ENCODE measurements at places on chromosomes 6 and 20.
A peak's percentile ranks its signal among the peaks of the same experiment; 100 is the strongest.

DNA sequence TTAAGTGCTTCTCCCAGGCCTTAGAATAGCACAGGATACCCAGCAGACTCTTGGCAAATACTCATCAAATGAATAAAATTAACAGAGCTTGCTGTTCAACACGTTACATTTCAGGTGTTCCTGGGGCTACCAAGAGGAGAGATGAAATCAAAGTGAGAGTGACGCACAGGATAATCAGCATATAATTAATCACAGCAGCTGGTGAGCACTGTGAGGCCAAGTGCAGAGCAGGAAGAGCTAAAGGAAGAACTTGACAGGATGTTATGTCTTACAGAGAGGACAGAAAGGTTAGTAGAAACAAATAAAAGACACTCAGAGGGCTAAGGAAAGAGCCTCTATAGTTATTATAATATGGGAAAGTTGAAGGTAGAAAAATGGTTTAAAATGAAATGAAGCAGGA is 8.8 kb downstream of the PPIL1 start:
- DNase-seq: no peak

- DNase-seq: no peak
Measured at GRCh38 chr6:39350723-39351505, 28.4 kb upstream of the KCNK16 start.

DNA sequence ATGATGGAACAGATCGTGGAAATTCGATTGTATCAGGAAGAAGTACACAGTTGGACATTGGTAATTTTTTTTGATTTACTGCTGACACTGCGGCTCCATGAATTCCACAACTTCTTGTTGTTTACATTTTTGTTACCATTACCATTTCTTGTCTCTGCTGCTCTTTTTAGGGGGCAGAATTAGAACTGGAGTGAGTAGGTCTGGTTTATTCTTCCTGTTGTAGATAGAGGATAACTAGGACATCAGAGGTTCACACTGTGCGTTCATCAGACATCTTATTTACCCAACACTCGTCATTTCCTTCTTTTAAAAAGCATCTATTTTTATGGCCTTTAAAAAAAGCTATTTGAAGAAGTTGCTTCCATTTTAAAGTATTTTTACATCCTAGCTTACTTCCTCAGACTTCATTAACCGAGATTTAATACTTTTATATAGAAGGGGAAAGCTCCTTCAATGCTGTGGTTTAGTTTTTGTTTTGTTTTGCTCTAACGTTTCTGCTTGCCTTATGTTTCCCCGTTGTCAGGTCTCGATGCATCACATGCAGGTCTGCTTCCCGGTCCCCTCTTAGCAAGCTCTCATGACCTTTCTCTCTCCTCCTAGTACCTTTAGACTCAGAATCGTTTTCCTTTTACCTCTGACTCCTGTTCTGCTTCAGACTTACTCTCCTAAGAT is 139.1 kb downstream of the ARID1B start:
- no peak for DNase-seq

DNA sequence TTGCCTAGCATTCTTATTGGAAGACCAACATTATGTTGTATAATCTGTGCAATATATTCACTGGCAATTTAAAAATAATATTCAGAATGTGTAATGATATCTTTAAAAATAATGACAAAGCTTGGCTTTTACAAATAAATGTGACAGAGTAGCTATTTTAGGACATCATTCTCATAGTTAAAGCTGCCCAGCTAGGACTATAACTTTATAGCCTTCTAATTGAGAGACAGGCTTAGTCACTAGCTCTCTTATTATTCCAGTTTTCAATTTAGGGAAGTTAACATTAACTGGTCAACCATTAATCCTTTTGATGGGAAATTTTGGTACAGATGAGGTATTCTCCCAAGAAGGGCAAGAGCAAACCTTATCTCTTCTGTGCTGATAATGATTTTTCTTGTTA is 197.3 kb downstream of the CLVS2 start:
- DNase-seq: no peak

DNA sequence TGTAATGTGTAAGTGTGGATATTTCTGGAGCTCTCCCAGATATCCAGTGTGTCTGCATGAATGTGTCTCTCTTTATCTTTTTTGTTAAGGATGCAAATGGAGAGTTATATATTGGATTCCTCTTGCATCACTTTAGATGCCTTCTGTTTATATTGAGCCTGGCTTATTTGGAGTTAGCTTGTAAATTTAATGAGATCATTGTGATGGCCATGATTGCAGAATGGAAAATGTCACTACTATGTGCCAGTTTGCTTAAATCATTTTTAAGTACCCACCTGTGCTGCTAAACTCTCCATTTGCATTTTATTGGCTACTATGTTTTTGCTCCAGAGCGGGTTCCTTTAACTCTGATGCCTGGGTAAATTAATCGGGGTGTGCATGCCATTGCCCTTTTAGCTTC is 334.8 kb downstream of the UTRN start:
- peak; percentile 26 for DNase-seq

DNA sequence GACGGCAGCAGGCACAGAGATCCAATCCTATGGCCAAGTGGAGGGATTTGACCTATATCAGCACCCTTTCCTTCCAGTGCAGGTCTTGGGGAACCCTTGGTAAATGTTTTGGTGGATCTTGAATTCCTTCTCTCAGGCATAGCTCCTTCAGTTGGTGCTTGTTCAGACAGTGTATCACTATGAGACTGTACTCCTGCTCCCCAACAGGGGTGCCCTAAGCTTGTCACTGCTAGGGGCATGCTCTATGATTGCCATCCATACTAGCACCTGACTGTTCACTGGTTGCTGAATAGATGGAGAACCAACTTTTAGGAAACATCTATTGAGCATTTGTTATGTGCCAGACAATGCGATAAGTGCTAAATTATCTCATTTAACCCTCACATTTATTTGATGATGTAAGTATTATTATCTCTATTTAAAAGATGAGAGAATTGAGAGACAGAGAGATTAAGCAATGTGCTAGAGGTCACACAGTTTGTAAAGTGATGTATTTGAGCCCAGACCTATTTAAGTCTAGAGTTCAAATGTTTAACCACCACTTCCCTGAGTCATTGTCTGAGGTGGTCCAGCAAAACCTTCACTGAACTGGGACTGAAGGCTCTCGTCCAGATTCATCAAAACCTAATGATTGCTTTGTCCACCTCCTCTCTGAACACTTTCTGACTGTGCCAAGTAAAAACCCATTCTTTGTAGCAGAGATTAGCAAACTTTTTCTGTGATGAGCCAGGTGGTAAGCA is 34.3 kb downstream of the ADGRF1 start:
- no peak for DNase-seq

DNA sequence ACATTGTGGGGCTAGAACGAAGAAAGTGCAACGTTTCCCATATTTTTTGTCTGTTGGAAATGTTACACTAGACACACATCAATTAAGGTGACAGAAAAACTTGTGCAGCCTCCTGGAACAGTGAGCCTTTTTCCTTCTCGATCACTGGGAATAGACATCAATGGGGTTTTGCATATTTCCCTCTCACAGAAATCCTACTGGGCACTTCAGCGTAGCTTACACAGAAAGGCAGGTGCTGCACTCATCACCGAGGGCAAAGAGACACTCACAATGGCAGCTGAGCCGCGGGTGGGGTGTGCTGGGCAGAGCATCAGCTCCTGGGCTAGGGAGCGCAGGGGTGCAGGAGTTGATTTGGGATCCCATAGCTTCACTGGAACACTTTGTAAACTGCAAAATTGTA is 64.5 kb downstream of the THBS2 start:
- DNase-seq: no peak

Measured in spinal cord (tissue), 10 donors.